ENCODE measurements at places on chromosomes 12 and 14.

- DNase-seq: no peak
Measured at GRCh38 chr12:59085690-59086089, 165.4 kb upstream of the LRIG3 start.

- no peak for DNase-seq
Measured at GRCh38 chr12:20096430-20096829, 271.9 kb upstream of the PDE3A start.

GRCh38 chr14:100302616-100303015 lies 3.6 kb downstream of the SLC25A29 start:
- DNase-seq: no peak

GRCh38 chr12:116727261-116727660 lies 10.6 kb downstream of the SPRING1 start:
- DNase-seq: no peak

DNA sequence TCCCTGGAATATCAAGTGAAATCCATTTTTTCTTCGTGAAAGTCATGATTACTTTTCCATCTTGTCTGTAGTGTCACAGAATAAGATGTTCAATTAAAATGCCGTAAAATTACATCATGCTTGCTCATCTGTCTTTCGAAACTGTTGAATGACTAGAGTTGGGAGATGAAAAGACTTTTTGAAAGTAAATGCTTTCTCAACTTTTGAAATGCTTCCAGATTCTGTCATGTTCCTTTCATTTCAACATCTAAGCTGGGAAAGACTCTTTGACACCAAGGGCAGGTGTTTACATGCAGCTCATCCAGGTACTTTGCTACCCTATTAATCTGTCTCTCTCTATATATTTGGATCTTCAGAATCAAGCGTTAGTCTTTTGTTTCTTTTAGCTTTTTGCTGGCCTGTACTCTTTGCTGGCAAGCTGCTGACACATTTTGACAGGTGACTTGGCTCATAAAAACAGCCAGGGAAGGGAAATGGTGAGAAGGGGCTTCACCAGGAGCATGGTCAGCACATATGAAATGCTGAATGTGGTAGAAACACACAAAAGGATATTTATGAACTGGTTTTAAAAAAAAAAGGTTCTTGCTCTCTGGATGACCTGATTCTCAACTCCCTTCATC lies 77.0 kb upstream of the METAP2 start:
- no peak for DNase-seq

- no peak for DNase-seq
Measured at GRCh38 chr14:51674294-51675002, 22.7 kb downstream of the FRMD6 start.

GRCh38 chr14:76022991-76023390 lies 37.4 kb downstream of the IFT43 start:
- DNase-seq: no peak

GRCh38 chr12:112061137-112061536 lies 47.4 kb downstream of the NAA25 start:
- no peak for DNase-seq

DNA sequence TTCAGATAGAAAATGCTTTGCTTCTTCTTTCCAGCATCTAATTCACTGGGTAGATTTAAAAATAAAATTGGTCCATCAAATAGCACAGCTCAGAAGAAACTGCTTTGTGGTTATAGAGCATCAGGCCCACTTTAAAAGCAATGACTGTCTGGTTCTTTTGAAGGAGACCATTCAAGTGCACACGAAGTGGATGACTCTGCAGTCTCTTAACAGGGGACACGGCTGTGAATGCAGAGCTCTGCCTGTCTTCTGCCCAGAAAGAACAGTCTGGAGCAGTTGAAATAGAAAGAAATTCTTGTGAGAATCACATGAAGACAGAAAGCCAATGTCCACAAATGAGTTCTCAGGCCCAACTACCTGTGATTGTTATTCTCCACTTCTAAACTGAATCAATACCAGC lies 138.7 kb upstream of the PLEKHA5 start:
- no peak for DNase-seq

DNA sequence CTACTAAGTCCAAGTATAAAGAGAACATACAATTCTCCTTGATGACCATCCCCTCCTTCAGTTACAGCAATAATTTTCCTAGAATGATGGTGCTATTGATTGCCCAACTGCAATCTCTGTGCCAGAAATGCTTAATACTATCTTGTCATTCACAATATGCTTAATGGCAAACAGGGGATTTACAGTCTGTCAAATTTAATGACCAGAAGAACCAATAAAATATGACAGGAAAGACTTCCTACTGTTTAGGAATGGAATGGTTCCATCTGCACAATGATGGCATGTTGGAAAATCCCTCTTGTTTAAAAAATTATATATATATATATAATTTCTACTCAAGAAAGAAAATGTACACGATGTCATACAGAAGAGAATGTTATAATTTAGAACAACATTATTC lies 623.2 kb downstream of the CCER1 start:
- DNase-seq: no peak

- no peak for DNase-seq
Measured at GRCh38 chr14:64195199-64195598, 99.0 kb downstream of the ESR2 start.

GRCh38 chr12:7092229-7092985 lies at the start of gene C1R:
C1R (minus strand) TSS chr12:7092445; CDS start chr12:7092388, 57 bp downstream.
- peak; percentile 77 for DNase-seq

GRCh38 chr12:58502226-58502625 lies 418.1 kb downstream of the LRIG3 start:
- no peak for DNase-seq

DNA sequence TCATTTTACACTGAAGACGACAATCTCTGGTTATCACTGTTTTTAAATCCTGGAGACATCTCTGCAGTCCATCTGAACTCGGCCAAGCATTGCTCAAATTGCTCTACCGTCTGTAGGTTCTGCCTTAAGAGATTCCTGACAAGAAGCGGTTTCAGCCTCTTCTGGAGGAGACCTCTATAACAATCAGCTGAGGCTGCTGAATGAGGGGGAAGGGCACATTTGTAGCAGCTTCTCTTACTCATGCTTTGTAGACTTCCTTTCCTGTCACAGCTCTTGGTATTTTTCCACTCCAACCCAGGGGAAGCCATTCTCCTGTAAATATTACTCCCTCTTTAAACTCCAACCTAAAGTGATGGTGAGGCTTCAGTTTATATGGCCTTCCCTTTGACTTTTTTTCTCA lies 3.0 kb downstream of the ARG2 start:
- no peak for DNase-seq

DNA sequence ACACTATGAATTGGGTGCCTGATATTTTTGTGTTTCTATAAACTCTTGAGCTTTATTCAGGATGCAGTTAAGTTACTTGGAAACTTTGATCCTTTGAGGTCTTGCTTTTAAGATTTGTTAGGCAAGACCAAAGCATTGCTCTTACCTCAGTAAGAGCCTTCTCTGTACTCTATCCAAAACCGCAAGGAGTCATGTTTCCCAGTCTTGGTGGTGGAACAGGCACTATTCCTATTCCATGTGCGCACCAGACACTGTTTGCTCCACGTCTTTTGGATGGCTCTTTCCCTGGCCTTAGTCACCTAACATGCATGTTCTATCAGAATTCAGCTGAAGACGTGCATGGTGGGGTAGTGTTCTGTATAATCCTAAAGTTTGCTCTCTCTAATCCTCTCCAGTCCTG lies 23.5 kb downstream of the CSRP2 start:
- DNase-seq: no peak

- DNase-seq: no peak
Measured at GRCh38 chr12:100114574-100114973, 28.1 kb downstream of the BLTP3B start.

DNA sequence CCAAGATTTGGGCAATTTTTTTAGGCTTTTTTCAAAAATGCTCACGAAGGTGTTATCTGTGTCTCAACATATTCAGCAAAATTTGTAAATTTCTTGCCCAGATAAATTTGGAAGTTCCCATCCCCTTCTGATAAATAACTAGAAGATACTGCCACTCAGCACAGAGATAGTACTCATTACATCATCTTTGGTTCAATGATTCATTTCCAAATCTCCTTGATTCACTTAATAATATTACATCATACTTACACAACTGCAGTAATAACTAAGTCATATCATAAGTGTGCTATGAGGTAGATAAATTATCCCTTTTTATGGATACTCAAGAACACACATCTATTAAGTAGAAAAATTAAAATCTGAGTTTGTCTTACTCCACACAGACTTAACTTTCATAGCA lies 89.4 kb downstream of the RPAP3 start:
- no peak for DNase-seq

DNA sequence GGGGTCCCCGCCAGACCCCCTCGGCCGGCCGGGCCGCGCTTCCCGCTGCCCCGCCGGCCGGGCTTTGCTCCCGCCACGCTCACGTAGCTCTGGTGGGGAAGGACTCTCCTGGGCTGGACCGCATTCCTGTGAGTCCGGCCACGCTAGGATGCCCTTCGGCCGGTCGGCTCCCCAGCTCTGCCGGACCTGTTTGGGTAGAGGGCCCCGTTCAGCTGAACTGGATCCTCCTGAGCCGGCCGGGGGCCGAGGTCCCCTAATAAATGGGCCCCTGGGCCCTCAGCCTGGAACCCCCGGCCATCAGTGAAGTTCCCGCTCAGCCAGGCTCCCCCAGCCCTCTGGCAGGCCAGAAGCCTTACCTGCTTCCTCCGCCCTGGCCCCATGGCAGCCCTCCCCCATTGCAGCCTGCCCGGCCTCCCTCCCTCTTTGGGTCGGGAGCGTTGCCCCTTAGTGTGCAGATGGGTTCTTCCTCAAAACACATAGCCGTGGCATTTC lies 593 bp downstream of the UNC119B start:
- no peak for DNase-seq

DNA sequence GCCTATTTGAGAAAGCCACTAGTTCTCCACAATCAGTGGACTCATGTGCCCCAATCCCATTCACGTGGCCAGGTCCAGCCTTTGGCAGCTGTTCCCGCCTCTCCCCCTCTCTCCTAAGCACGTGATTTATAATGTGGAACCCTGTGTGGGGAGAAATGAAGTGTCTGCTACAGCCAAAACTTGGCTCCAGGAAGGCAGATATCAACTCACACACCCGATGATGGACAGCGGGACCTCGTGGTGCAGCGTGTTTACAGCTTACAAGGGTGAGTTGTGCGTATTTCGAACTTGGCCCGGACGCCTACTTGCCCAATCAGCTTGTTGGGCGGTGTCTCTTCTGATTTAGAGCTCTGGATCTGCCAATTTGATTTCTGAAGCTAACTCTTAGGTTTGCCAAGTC lies 38.1 kb upstream of the FAM181A start:
- no peak for DNase-seq

- no peak for DNase-seq
Measured at GRCh38 chr14:61417141-61417540, 95.8 kb downstream of the PRKCH start.

GRCh38 chr12:95339086-95339788 lies 121.6 kb downstream of the VEZT start:
- no peak for DNase-seq

GRCh38 chr12:69007101-69007854 lies 74.3 kb upstream of the CPM start:
- no peak for DNase-seq

DNA sequence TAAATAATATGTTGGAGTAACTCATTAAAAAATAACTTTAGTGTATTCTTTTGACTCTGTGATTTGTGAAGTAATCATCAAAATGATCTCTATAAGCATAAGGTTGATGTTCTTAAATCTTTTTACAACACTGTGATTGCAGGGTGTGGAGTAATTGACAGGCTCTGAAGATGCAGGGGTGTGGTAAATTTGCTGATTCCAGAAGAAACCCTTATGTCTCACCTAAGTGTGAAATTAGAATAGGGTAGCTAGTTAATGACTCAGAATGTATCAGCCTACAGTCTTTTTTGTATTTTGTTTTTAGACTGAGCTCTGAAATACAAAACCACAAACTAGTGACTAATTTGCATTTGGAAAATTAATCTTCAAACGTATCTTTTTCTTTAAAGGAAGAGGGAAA lies 5.9 kb downstream of the PRPF39 start:
- DNase-seq: no peak

GRCh38 chr12:27305673-27306456 lies 26.8 kb upstream of the BMAL2 start:
- peak; percentile 11 for DNase-seq

DNA sequence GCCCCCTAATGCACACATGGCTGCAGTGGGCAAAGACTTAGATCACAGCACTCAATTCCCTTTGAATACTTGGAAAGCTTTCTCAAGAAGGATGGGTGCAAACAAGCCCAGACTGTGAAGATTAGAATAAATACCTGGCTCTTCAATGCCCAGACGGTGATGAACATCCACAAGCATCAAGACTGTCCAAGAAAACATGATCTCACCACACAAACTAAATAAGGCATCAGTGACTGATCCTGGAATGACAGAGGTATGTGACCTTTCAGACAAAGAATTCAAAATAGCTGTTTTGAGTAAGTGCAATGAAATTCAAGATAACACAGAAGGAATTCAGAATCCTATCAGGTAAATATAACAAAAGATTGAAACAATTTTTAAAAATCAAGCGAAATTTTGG lies 43.8 kb upstream of the ZDHHC17 start:
- DNase-seq: no peak

DNA sequence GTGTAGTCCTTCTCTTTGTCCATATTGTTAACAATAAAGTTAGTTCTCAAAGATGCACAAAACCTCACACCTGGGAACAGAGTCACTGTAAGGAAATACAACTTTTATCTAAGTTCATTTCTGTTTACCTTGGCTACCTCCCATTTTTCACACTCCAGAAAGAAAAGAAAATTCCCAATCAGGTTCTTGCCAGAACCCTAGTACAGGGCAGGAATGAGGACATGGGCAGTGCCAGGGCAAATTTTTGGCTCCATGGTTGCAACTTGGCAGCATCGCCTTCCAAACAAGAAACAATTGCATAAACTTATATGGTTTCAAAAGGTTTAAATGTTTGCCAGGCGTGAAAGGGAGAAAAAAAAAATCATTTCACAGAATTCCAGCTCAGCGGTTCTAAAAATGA lies 296.3 kb upstream of the PRKD1 start:
- no peak for DNase-seq

GRCh38 chr12:12469386-12469785 lies 93.3 kb downstream of the DUSP16 start:
- no peak for DNase-seq
